Cerebellar nuclear complex (tissue), 1 donor: ENCODE measurements at places on chromosomes 4 and X.
A peak's percentile ranks its signal among the peaks of the same experiment; 100 is the strongest.

DNA sequence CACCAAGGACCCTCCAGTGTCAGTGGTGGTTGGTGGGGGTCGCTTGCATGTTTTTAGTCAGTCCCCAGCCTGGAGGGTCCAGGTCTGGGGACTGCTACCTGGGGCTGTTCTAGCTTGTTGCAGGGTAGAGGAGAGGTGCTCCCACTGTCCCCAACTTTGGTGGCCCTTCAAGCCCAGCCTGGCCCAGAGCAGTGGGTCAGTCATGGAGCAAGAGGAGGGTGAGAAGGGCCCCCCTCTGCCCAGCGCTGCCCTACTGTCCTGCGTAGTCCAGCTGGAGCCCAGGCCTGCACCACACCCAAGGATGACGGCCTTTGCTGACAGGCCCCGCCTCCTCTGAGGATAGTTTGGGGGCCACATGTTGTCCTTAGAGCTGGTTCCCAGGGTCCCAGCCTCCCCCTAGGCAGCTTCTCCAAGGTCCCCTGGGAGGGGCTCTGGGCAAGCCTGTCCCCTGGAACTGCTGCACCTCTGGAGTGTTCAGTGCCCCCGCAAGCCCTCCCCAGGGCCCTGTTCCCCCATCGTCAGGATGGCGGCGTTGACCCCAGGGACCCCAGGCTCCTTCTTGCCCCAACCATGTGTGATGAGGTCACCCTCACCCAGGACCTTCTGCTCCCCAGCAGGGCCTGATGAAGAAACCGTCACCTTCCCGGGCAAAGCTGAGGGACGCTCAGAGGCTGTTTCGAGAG is 6.8 kb downstream of the CFAP99 start:
- no peak for DNase-seq

DNA sequence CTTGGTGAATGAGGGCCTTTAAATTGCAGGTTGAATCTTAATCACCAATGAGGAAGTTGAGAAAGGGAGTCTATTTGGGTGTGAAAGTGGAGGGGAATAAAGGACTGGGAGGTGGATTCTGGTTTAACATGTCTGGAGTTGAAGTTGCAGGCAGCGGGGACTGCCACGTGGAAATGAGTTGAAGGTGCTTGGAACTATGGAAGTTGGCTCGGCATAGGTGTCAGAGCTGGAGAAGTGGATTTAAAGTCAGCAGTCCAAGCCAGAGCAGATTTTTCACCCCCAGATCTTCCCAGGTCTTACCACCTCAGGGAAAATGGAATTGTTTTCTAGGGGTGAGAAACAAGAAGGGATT is 44.9 kb downstream of the TIGD4 start:
- DNase-seq, result no peak

DNA sequence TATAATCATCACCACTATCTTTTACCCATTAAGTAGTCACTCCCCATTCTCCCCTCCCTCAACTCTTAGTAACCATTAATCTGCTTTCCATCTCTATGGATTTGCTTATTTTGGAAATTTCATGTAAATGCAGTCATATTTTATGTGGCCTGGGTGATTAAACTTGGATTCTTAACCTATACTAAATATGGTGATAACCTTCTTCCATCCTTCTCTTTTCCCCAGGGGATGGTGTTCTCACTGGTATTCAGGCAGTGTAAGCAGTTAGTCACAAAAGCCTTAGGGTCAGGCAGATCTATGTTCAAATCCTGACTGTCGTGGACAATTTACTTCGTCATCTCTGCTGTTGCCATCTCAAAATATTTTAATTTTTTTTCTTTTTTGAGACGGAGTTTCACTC is 29.6 kb downstream of the RAB40AL start:
- no peak for DNase-seq

GRCh38 chrX:44143061-44143602 is 169.9 kb upstream of the NDP start:
- DNase-seq, result no peak

DNA sequence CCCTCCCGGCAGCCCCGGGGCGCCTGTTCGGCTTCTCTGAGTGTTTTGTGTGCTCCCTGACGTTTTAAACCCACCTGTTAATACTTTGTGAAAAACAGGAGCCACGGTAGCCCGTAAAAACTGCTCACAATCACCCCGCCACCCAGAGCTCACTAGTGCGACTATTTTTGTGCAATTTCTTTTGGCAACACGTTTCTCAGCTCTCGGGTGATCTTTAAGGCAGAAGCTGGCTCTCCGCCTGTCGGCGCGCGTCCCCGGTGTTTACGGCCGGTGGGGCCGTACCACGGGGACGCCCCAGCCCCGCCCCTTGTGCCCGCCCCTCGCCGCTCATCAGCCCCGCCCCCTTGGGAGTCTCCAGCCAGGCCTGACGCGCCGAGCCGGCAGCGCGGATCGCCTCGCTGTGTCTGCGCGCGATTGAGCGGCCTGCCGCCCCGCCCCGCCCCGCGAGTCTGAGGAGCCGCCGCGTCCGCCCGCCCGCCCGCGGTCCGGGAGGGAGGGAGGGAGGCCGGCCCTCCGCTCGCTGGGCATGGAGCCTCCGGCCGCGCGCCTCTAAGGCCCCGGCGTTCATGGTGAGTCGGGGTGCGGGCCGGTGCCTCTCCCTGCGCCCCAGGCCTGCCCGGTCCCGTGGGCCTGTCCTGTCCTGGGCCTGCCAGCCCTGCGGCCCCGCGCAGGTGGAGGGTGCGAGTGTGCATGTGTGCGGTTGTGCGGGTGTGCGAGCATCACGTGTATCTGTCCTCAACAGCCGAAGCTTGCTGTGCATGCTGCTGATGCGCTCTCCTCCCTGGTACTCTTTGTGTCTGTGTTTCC is 56.2 kb upstream of the TADA2B start:
- peak; percentile 73 for DNase-seq

DNA sequence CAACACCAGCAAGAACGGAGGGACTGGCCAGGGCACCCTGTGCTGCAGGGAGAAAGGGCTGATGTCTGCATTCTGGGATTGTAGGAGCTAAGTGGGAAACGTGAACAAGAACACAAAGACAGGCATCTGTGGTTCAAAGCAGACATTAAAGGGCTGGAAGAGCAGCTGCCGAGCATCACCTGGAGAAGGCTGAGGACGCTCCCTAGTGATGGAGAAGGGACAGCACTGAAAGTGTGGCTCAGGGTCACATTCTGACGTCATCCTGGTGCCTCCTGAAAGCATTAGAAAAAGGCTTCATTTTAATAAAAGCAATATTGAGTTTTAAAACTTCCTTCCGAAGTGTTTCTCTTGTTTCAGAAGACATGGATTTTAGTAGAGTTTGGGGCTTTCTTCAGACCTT is 62.3 kb downstream of the CLDN22 start:
- no peak for DNase-seq

DNA sequence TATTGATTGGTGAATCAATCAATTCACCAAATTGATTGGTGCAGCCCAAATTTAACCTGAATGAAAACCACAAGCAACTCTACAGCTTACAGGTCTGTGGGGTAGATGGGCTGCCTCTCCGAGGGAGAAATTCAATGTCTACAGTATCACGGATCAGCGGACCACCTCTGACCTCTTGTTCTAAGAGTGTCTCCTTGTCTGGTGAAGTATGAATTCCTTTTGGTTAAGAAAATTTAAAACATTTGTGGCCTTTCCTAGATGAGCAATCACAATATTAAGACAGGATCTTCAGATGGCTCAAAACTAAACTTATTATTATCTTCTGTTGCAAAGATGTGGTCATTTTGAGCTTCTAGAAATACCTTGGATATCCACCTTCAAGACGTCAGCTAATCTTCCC is 153.3 kb downstream of the IL15 start:
- no peak for DNase-seq

DNA sequence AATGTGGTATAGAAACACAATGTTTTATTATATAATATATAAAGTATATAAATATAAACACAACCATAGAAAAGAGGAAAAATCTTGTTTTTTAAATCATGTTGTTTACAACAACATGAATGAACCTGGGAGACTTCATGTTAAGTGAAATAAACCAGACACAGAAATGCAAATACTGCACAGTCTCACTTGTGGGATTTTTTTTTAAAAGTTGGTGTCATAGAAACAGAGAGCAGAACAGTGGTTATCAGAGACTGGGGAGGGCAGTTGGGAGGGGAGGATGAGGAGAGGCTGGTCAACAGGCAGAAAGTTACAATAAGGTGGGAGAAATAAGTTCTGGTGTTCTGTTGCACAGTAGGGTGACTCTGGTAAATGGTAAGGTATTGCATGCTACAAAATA is 57.1 kb downstream of the FREM3 start:
- DNase-seq, result no peak

DNA sequence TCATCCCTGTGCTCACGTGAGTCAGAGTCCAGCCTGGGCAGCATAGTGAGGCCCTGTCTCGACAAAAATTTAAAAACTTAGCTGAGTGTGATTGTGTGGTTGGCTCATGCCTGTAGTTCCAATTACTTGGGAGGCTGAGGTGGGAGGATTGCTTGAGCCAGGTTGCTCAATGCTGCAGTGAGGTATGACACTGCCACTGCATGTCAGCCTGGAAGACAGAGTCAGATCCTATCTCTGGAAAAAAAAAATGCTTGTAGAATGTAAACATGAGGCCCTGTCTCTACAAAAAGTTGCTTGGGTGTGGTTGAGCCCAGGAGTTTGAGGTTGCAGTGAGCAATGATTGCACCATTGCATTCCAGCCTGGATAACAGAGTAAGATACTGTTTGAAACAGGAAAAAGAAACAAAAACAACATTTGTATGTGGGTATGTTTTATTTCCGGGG is 11.3 kb upstream of the YTHDC1 start:
- DNase-seq, result no peak

DNA sequence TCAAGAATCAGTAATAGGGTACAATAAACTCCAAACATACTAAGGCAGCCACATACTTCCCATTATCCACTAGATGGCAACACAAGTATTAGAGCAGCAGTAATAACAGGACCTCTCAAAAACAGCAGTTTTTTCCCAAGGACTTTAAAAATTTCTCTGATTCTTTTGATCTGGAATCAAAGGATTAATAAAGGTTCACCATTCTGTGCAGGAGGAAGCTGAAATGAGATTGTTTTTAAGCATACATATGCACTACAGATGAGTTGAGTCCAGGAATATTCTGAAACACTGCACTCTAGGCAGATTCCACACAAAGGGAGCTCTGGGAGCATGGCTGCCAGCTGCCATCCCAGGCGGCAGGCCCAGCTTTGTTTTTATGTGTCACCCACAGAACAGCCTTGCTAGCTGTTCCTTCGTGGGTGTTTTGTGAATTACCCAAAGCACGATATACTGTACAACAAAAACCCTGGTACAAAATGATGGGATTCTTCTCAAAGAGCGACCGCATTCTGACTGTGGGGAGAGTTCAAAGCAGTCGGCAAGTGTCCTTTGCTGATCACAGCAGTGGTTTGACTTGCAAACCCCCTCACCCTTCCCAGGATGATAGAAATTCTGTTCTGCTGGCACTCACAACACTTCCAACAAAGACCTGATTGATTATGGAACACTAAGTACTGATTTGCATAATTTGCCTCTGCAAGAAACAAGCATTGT is 61.0 kb downstream of the STX18 start:
- DNase-seq, result no peak

- DNase-seq, result no peak
Measured at GRCh38 chr4:56708146-56708545, 27.1 kb upstream of the HOPX start.

DNA sequence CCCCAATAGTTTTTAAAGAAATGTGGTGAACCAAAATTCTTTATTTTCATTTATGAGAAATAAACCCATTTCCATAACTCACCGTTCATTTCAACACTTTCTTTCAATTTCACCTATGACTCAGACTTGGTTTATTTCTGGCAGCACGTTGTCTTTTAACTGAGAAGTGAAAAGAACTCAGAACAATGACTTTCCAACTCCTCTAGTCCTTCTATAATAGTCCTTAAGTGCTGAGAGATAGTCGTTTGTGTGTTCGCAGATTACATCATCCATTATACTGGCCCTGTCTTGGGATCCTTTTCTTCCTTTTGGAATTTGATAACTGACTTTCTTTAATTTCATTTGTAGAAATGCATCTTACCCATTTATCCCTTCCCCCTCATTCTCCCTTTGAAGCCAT is 113.6 kb downstream of the GLUD2 start:
- no peak for DNase-seq

- no peak for DNase-seq
Measured at GRCh38 chr4:55172694-55173287, 47.4 kb upstream of the KDR start.

- DNase-seq, result no peak
Measured at GRCh38 chr4:5387457-5387856, 320.9 kb downstream of the EVC2 start.

DNA sequence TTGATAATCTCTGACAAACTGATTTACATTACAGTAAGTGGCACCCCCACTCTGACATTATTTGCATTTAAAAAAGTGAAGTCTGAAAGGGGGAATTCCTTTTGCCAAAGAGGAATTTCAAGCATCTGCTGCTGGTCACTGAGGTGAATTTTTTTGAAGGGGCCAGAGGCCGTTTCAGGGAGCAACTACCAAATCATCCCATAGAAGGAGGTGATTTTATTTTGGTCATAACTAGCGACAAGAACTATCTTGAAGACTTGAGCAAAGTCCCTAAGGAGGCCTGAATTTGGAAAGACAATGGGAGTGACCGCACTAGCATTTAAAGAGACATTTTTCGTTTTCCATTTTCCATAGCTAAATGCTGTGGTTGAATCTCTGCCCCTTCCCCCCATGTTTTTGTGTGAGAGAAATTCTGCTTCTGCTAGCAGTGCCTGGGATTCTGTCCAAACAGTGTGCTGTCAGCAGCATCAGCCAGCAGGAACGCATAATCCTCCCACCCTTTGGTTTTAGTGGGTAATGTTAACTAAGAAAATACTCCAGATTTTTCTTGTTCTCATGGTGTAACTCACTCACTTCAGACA is 110.1 kb upstream of the MED14 start:
- no peak for DNase-seq

- no peak for DNase-seq
Measured at GRCh38 chr4:97558204-97558778, 585.0 kb downstream of the STPG2 start.

DNA sequence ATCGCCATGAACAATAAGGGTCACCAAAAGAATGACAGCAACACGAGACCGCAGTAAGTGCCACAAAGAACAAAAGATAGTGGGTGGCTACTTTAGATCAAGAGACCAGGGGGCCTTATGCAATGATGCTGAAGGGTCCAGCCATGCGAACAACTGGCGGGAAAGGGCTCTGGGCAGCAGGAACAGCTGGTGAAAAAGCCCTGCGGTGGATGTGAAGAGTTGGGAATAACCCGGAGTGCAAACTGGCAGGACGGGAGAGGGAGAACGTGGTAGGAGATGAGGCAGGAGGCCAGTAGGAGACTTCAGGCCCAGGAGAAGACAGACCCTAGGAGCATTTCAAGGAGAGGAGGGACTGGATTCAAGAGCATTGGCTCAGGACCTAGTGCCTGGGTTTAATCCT is 120.2 kb downstream of the AFAP1 start:
- no peak for DNase-seq

GRCh38 chr4:168800926-168801325 is 209.1 kb downstream of the CBR4 start:
- DNase-seq, result no peak

- DNase-seq, result no peak
Measured at GRCh38 chr4:182093935-182094334, 149.3 kb upstream of the TENM3 start.

DNA sequence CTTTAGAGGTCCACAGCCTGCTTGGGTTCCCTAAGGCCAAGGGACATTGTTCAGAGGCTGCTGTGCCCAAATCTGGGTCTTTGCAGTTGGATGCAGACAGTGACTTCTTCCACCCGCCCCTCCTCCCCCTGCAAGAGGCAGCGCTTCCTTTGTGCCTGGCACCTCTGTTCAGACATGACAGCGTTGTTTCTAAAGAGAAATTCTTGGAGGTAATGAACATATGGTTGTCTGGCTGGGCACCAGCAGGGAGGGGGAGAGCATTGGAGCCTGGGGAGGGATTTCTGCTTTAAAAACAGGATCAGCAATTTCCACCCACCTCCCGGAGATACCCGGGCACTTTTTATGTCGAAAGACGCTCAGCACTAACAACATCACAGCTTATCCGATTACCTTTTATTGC is 51.5 kb downstream of the PSAPL1 start:
- DNase-seq, result no peak
